ENCODE measurements at places on chromosomes 11 and 22.

DNA sequence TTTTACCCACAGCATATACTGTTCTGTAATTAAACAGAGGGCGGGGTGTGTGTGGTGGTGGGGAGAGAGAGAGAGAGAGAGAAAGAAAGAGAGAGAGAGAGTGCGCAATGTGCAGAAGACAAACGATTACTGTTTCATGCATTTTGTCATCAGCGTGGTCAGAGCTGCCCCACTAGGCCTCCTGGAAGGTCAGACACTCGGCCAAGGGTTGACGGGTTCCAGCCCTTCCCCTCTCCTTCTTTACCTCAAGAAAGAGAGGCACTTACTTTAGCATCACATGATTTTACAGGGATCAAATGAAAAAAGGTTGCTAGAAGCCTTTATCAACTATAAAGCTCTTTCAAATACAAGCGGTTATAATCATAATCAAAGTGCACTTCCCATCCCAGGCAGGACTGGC lies 269.2 kb upstream of the SORL1-AS1 start:
- DNase-seq, result no peak

- DNase-seq, result no peak
These were observed 62.8 kb downstream of the AMOTL1 start for GRCh38 chr11:94830722-94831510.

DNA sequence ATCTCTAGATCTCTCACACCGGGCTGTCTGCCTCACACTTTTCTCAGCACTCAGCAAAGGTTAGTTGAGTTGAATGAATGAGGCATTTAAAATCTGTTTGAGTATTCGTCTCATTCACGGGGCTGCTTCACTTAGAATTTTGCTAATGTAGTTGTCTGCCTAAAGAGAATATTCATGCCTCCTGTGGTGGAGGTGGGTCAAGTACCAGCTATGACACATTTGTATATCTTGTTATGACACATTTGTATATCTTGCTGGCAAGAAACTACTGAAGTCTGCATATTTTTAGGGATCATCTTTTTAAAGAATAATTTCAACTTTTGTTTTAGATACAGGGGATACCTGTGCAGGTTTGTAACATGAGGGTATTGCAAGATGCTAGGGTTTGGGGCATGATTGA lies 43.1 kb downstream of the LDLRAD3 start:
- DNase-seq, result no peak

DNA sequence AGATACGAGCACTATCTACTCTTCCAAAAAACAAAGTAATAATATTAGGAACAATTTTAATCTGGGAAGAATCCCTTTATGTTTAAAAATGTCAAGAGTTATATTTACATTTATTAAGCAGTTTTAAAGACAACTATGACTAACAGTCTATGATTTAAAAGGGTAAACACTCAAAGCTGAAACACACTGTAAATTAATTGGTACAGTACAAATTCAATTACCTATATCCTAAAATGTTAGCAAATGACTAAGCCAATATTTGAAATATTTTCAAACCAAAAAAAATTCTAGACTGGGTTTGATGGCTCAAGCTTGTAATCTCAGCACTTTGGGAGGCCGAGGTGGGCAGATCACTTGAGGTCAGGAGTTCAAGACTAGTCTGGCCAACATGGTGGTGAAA lies 36.0 kb upstream of the CHRNA10 start:
- DNase-seq, result no peak

DNA sequence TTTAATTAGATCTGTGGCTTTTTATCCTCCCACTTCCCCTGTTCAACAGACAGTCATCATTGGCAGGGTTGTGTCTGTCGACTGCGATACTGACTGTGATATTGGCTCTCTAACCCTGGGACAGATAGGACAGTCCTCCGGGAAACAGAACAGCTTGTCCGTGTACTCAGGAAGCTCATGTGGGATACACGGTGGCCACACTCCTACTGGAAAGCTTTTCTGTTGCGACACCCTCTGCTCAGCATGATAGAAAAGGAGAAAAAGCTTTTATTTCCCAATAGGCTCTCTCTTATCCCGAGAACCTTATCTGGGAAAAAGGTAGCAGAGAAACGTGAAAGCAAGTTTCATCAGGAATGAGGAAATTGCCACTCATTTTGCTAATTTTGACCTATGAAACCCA lies 60.4 kb upstream of the HSPA8 start:
- DNase-seq, result no peak
